PC-3 (cell line): ENCODE measurements at places on chromosomes 7 and 10. TPM values are rescaled to one million over a fixed set of nuclear protein-coding genes. Genes with fewer than 3 reads are reported as not detected.

Gene STEAP4
- 1.2 and 1.7 TPM in 2 replicates for total RNA-seq

Gene PLA2G12B
- total RNA-seq, result not detected in 2 replicates

Gene ELFN1
- 0.69 and 0.75 TPM in 2 replicates for total RNA-seq

Gene SPDYE2
- not detected in 2 replicates for total RNA-seq

Gene LHFPL3
- not detected in 2 replicates for total RNA-seq

Gene COL28A1
- 0.26 TPM in 1 of 2 replicates, not detected in the other for total RNA-seq

Gene HOXA2
- 0.07 and 1.8 TPM in 2 replicates for total RNA-seq

DNA sequence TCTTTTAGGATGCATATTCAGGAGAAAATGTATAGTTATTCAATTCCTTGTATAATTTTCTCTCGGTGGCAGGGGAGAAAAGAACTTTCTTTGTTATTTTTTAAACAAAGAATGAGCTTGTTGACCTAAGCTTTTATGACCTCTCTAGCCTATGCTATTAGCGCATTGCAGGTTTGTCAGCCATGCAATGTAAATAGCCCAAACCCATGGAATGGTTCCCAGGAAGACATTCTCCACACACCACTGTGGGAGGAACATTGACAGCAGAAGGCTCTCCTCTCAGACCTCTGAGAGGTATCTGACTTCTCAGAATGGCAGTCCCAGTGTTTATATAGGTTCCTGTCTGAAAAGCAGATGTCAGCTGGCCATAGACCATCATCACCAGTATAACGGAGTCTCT, 19.6 kb upstream of the AGBL3 start:
- peak; percentile 34 for DNase-seq

- DNase-seq, result no peak
Measured at GRCh38 chr10:77253147-77253545, 384.5 kb downstream of the KCNMA1 start.

DNA sequence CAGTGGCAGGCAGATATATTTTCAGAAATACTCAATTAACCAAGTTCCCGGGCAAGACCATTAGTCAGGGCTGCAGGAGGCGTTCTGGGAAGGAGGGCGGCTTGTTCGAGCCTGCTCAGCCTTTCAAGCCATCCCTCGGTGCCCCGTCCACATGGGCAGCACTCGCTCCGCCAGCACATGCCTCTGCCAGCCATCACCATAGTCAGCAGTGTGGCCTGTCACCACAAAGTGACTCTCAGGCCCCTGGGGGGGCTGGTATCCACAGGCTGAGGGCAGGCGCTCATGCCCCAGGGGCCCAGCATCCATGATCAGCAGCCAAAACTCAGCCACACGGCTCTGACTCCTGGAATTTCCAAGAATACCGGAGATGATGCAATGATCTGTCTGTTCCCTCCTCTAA, 81.9 kb downstream of the CHST15 start:
- no peak for DNase-seq

GRCh38 chr7:114970308-114970707, 48.4 kb downstream of the MDFIC start:
- no peak for DNase-seq

- DNase-seq, result peak; percentile 64
Measured at GRCh38 chr10:12801214-12802087, 200.1 kb downstream of the CCDC3 start.

GRCh38 chr10:101351017-101351416, 2.9 kb upstream of the BTRC start:
- DNase-seq, result no peak

DNA sequence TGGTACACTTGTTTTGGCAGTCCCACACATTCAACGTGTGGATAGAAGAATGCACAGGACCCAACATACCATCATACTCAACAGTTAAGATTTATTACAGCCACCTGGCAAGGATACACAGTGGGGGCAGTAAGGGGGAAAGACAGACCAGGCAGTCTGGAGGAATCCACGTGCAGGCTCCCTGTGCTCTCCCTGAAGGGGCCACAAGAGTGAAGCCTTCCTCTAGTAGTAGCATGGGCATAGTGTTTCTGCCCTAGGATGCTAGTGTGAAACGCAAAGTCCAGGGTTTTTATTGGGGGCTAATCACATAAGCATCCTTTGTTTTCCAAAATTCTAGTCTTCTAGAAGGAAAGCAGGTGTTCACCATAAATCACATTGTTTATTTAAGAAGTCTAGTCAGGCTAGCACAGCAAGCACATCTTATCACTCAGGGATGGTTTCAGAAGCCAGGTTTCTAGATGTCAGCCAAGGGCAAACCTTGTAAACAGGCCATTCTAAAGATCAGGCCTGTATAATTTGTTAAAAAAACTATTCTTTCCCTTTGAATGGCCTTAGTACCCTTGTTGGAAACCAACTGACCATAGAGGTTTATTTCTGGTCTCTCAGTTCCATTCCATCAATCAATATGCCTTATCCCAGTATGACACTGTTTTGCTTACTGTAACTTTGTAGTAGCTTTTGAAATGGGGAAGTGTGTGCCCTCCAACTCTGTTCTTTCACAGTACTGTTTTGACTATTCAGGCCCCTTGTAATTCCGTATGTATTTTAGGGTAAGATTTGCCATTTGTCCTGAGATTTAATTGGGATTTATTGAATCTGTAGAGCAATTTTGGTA, 12.4 kb upstream of the TFAM start:
- no peak for DNase-seq

GRCh38 chr10:89771684-89772083, 70.3 kb downstream of the KIF20B start:
- no peak for DNase-seq
